Nucleus accumbens (tissue), 56 donors: ENCODE measurements at places on chromosomes 5 and 9.

- DNase-seq: no peak
Observed at GRCh38 chr5:156367597-156367996, 40.6 kb downstream of the SGCD start.

DNA sequence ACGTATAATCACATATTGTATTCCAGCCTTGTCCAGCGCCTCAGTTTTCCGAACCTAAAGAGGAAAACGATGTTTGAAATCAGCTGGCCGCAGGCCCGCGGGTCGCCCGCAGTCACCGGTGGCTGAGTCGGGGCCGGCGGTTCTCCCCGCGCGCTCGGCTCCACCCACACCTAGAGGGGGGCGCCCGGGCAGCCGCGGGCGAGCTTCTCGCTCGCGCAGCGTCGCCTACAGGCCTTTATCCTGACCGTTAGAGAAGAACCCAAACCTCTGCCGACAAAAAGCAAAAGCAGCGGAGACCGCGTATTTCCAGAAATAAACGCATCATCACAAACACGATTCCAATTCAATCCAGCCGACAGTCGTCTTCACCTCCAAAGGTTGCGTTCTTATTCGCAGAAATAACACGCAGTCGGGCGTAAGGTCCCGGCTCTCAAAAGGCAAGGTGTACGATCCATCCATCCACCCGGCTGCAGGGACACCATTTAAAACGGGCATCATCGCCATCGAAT is 725 bp upstream of the NIPBL start:
- peak; percentile 73 for DNase-seq

- no peak for DNase-seq
Observed at GRCh38 chr9:115668521-115668920, 485.1 kb upstream of the PAPPA start.

DNA sequence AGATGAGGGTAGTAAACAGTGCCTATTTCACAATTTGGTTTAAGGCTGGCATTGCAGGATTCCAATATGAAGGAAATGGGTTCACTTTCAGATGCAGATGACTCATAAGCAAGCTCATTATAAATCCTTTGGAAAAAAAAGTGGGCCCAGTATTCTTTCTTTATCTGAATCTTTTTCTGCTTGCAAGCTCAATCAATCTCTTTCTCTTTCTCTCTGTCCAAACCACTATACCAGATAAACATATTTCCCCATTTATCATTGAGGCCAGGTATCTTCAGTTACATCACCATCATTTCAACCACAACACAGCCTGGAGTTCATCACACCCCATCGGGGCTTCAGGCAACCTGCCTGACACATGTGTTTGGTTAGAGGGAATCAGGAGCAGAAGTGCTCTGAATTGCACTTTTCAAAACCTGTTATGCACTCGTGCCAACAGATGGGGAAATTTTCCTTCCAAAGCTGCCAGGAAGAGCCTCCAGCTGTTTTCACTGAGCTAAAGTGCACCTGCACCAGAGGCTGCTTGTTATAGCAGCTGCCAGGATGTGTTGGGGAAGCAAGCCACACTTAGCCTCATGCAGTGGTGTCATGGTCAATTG is 30.0 kb upstream of the MAMDC2 start:
- DNase-seq: no peak

DNA sequence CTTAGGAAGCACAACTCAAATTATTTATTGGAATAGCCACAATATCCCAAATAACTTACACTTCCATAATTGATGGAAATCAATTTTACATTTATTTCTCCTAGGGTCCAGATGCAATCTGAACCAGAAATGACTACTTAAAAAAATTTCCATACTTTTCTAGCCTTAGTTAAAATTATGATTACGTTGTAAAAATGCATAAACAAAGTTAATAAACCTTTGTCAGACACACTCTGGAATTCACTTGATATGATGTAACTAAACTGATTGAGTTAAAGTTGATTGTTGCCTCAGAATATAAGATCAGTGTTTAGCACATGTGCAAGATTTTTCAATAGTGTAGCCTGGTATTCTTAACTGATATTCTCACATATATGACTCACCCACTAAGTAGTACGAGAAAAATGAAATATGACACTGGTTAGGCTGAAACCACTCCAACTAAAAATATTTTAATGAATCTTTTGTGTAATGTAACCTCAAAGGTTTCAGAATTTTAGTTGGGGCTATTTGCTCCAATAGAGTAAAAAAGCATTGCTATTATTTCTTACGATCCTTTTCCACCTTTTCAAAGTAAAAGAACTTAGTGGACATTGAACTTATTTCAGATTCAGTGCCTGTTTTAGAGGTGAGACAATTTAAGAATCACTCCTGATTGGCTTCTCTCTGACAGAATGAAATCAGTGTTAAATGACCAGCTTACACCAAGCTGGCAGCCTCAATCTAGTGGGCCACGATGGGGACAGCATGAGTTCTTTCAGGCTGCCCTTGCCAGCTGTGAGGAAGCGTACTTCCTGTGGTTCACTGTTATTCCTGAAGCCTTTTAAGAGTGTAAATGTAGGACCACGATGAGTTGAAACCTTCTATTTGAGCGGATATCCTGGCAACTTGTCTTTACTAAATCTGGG is 277.2 kb upstream of the CDH9 start:
- DNase-seq: no peak

GRCh38 chr5:128631771-128632170 is 93.7 kb upstream of the FBN2 start:
- DNase-seq: no peak
